Astrocyte (in vitro differentiated cells and primary cell): ENCODE measurements at places on chromosomes 7 and 10.

DNA sequence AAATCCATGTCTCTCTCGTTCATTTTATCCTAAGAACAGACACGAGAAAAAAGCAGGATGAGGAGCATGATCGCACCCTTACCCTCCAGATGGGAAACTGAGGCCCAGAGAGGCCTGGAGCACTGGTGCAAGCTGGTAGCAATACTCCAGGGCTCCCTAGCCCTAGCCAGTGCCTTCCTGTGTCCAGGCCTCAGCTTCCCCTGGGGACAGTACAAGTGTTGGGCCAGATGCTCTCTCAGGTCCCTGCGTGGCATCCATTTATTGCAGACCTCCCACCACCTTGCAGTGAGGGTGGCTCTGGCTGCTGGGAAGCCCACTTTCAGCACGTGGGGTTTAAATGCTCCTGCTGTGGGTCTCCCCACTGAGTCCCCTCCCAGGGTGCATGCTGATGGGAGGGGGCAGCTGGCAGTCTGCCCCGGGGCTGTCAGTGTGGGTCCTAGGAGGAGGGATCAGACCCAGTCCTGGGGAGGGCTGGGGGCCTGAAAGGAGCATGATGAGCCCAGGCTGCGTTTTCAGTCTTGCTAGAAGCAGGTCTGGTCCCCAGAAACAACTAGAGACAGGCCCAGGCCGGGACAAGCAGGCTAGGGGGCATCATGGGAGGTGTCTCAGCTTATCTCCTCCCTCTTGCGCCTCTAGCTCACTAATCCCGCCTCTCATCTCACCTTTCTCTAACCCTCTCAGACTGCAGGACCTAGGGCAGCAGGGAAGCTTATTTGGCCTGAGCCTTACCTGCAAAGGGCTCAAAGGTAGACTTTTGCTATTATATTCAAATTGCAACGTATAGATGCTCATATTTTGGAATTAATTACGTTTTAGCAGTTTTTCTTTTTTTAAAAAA is 662 bp upstream of the PPIF start:
- no peak for DNase-seq

DNA sequence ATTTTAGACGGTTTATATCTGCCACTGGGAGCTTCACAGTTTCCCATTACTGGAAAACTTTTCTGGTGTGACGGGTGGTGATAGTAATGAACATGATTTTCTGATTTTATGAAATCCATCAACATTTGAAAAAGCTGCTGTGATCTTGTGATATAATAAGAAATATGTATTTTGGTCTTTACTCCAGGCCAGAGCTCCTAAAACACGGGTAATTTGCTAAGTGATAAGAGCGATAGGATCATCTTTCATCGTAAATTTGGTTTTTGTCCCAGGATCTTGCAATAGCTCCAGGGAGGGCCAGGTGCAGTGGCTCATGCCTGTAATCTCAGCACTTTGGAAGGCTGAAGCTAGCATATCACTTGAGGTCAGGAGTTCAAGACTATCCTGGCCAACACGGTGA is 10.8 kb upstream of the RNF216 start:
- no peak for DNase-seq

DNA sequence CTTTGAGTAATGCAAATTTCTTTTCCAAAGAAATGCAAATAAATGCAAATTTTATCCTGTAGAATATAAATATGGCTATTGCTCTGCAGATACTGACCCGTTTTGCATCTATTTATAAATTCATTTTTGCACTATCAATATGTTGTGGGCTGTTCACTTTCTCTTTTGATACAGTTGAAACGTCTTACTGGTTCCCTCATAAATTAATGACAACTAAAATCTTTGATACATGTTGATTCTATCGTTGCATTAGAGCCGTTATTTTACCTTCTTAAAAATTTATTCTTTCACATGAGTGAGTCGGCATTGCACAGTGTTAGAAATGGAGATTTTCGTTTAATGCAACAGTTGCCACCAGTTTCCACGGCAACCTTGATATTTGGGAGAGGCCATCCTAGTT is 689.3 kb upstream of the FOXK1 start:
- DNase-seq = no peak

DNA sequence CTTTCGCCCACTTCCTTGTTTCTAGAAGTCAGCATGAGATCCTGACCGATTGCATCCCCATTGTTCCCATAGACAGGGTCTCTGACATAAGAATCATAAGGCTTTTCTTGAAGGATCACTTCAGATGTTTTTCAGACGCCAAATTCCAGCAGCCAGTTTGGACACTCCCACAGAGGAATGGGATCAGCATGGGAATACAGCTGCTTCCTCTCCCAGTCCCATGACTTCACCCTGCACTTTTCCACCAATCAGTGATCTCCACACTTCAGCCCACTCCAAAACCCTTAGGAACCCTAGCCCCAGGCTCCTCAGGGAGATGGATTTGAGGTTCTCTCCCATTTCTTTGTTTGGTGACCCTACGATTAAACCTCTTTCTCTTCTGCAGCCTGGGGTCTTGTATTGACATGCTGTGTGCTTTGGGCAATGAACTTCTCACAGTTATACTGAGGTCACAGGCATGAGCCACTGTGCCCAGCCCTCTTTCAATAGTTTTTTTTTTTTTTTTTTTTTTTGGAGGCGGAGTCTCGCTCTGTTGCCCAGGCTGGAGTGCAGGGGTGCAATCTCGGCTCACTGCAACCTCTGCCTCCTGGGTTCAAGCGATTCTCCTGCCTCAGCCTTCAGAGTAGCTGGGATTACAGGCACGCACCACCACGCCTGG is 52.8 kb upstream of the CHST3 start:
- no peak for DNase-seq

DNA sequence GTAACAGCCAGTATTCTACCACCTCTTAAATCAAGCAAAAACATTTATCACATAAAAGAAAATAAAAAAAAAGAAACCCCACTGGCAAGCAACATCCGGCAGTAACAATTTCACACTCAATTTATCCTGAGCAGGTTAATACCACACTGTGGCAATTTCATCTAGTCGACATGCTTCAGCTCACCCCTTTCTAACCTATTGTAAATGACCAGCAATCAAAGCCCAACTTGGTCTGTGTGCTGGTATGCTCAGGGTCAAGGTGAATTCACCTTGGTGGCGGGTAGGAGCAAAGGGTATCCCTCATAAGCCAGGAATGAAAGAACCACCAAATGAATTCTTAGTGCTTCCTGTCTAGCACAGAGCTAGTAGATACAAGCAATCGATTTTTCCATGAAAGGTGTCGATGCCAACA is 109.1 kb upstream of the AFAP1L2 start:
- no peak for DNase-seq

GRCh38 chr7:69208848-69209247 is 389.4 kb upstream of the AUTS2 start:
- DNase-seq = no peak

DNA sequence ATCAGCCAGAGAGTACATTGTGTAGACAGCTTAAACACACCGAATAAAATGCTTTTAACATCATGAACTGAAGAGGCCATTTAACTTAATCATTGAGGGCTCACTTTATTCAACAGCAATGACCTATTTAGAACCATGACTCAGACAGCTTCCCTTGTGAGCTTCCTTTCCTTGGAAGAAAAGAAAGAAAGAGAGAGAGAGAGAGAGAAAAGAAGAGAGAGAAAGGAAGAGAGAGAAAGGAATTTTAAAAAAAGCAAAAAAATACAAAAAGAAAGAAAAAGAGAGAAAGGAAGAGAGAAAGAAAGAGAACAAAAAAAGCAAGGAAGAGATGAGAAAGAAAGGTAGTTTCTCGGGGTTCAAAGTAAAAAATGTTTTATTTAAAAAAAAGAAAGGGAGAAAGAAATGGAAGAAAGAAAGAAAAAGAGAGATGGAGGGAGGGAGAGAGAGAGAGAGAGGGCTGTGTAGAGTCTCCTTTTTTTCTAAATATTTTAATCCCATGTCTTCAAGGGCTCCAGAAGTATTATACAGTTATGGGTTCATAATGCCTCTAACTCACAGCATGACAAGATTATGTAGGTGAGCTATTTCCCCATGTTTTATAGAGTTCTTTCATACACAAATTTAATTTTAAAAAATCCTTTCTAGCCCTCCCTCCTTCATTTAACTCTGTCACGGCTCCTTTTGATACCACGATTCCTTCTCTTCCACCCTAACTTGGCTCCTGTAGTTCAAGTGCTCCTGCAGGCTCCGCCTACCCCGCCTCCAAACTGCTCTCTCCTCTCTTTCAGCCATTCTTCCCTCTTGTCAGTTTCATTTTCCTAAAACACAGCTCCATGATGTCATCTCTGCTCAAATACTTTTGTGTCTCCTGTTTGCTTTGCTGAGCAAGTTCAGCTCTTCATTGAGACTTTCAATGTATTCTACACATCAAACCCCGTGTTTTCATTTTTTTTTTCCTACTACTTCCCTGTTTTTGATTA is 85.5 kb downstream of the PRTFDC1 start:
- DNase-seq = peak; percentile 88

- no peak for DNase-seq
Observed at GRCh38 chr10:122530177-122530576, 30.4 kb upstream of the DMBT1 start.

DNA sequence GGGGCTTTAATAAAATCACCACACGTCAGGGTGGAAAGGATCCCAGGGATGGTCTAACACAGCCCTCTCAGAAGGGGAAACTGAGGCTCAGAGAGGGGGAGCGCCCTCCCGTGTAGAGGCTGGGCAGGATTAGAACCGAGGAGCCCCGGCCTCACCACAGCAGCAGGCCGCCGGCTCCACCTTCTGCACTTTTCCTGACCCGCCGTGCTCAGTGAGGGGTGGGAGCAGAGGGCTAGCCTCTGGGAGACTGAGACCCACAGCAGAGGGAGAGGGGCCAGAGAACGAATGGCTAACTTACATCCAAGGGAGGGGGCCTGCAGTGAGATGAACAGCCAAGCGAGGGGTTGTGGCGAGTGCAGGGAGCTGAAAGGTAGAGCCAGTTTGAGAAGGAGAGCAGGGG is 79.5 kb downstream of the COL13A1 start:
- no peak for DNase-seq

- DNase-seq = no peak
Observed at GRCh38 chr10:70661623-70662361, 10.5 kb upstream of the ADAMTS14 start.

GRCh38 chr7:133650487-133651300 is 397.8 kb downstream of the EXOC4 start:
- DNase-seq = no peak

DNA sequence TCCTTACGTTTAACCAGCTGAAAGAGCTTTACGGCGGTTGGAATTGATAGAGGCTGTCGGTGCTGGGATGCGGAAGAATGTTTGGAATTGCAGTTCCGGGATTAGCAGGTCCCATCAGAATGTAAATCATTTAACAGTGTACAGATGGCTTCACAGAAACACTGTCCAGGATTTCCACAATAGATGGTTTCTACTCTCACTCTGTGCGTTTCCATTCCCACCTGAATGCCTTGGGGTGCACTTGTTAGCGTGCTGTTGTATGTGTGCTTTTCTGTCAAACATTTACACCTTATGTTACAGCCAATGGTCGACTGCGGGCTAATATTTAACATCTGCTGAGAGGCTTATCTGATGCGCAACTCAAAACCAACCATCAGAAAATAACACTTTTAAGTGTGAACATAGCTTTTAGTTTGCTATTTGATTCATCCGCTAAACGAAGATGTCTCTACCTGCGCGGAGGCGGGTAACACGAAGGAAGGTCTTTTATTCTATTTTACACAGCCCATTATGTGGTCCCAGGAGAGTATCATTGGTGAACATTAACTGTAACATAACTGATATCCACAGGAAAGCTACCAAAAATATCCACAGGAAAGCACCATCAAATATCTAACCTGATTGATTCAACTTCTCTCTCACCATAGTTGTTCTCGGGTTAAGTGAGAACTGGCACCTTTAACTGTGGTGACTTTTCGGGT is 179.0 kb downstream of the PRPF18 start:
- peak; percentile 27 for DNase-seq

DNA sequence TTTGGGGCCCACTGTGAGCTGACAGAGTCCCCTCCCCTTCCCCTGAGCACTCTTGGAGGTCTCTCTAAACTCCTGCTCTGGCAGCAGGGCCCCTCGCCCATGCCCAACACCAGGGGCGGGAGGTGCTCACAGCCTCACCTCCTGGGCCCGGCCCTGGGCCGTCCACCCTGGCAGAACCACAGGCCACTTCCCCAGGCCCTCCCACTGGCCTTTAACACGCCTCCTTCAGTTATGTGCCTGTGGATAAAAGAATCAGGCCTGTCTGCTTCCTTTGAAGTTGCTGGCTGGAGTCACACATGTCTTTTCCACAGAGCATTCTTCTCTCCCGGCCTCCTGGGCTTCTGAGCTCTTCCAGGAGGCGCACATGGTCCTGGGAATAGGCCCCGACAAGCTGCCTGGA is 10.2 kb downstream of the MYL10 start:
- DNase-seq = peak; percentile 13

GRCh38 chr7:31261341-31261740 is 79.2 kb downstream of the NEUROD6 start:
- no peak for DNase-seq

- peak; percentile 97 for DNase-seq
Observed at GRCh38 chr10:91653219-91653870, 20.5 kb upstream of the PPP1R3C start.

DNA sequence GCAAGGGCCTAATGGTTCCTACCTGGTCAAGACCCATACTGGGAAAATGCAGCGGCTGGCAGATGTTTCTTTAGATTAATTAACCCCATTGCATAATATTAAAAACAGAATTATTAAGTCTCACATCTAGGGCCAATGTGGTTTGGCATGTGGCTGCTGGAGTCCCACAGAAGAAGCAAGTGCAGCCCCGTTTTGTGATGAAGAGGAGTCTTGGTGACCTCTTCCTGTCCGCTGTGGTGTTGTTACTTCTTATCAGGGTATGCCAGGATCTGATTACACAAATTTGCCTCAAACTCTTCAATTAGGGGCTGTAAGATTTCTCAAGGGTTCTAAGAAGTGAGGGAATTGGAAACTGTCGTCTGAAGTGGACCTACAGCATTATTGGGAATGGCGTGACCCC is 240.3 kb downstream of the SEC23IP start:
- DNase-seq = no peak

DNA sequence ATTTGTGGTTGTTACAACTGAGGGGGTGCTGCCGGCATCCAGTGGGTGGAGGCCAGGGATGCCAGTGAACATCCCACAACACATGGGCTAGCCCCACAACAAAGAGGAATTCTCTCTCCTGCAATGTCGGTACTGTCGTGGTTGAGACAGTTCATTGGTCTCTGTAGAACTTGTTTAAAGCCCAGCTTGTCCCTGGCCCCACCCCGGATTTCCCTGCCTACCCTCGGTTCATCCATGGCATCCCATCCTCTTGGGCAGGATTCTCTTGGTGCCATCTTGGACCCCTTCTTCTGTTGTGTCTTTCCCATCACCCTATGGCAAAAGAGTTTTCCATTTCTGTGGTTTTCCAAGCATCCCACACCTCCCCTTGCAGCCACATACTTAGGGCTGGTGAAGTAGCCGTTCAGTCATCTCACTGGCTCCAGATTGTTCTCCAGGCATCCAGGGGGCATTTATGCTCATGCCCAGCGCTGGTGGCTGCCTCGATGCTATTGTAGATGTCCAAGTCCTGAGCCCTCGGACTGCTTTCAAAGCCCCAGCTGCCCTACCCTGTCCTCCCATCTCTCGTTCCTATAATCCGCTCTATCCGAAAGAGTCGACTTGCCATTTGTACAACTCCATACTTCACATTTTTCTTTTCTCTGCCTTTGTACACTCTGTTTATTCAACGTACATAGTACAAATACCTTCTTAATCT is 39.2 kb downstream of the MGMT start:
- no peak for DNase-seq

GRCh38 chr10:31930023-31930751 is 1.6 kb upstream of the ARHGAP12 start:
- DNase-seq = no peak

GRCh38 chr7:126524967-126525366 is 727.8 kb downstream of the GRM8 start:
- DNase-seq = no peak
